T-helper 17 cell (primary cell): ENCODE measurements at places on chromosomes 6 and 20.

GRCh38 chr6:98970469-98970868, 22.7 kb upstream of the FBXL4 start:
- no peak for DNase-seq

DNA sequence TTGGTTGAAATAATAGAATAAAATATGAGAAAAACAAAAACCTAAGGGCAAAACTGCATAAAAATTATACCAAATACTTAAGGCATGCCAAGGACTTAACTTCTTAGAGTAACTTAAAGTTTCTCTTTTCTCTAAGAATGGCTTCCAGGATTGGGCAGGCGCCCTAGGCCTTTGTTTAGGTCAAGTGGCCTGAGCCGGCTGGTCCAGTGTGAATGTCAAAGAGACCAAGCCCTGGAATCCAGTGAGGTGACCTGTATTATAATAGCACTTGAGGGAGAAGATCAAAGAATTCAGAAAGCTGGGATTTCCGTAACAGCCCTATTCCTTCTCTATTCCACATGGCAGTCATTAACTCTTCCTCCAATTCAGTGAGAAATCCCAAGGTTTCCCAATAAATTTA, 6.6 kb downstream of the METTL24 start:
- DNase-seq = no peak

DNA sequence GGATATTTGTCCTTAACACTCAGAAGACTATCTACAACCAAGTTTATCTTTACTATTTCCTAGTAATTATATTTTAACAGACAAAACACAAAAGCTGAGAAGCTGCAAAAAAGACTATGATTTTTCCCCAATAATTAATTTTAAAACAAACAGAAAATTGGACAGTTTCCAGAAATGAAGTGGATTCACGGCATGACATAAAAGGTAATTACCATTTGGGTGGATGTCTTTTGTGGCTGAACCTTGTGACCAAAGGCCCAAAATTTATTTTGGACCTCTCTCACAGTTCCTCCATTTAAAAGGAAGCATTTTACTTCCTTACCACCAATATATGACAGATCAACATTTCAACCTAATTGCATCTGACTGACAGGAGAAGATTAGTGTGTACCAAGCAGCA, 90.2 kb downstream of the GMDS start:
- DNase-seq = no peak

DNA sequence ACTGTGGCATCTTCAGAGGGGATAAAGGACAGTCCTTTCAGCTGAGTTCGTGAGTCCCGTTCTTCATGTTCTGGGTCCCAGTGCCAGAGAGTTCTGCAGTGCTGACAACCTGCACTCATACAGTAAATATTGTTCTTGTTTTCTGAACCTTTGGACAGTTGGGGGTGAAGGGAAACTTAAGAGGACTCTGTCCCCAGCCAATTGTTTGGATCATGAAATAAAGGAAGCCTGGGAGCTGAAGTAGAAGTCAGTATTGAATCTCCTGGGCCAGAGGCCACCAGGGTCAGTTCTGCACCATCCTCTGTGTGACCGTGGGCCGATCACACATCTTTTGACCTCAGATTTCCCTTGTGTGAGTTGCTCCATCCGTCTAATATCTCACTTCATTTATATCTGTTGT, 3.2 kb downstream of the SLC2A12 start:
- no peak for DNase-seq

DNA sequence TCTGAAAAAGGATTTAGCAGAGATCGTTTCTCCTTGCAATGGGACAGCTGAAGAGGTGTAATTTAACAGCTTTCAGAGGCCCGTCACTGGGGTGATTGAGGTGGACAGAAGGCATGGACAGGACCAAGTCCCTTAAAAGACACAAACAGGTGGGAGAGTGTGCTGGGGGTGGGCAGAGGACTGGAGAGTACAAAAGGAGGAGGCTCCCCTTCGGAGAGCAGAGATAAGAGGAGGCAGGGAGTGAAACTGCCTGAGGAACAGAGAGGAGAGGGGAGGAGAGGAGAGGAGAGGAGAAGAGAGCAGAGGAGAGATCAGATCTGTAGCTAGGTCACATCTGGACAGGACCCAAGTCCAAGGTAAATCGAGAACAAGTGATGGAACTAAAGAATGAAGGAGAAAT, 48.6 kb upstream of the PKHD1 start:
- no peak for DNase-seq

- no peak for DNase-seq
Measured at GRCh38 chr20:515696-516095, 27.9 kb downstream of the CSNK2A1 start.

GRCh38 chr6:16754876-16755275, 6.4 kb downstream of the ATXN1 start:
- DNase-seq = no peak

DNA sequence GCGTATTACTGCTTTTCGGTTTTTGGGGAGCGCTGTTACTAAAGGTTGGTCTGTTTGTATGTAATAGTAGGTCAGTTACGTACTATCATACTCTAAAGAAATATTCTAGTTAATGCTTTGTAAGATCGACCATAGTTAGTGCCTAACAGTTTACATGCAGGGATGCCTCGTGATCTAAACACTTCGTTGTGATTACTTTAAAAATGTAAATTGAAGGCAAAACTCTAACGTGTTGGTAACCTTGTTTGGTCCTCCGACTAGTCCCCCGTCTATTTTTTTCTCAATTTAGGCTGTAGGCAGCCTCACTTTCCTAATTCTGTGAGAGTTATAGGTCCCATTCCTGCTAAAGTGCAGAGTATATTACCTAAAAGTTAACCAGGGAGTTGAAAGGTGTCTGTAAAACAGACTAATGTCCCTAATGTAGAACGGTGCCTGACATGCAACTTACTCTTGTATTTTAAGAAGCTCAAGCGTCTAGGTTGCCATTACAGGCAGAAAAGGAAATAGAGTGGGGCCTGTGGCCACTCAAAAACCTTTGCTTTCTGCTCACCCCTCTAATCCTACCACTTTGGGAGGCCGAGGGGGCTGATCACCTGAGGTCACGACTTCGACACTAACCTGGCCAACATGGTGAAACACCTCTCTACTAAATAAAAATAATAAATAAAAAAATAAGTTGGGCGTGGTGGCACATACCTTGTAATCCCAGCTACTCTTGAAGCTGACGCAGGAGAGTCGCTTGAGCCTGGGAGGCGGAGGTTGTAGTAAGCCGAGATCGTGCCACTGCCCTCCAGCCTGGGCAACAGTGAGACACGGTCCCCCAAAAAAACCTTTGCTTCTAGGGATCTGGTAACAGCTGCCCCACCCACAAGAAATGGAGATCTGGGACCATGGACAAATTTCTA, 37.8 kb downstream of the HFE start:
- DNase-seq = no peak

DNA sequence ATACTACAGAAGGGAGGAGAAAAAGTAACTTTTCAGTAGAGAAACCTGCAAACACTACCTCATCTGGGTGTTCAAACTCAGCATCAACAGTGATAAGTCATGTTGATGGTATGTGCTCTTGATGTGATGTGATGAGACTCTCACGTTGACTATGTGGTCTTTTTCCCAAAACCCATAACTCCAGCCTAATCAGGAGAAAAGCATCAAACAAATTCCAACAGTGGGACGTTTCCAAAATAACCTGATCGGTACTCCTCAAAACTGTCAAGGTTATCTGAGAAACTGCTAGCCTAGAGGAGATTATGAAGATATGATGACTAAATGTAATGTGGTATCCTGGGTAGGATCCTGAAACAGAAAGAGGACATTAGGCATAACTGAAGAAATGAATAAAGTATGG, 41.9 kb upstream of the TAB2 start:
- no peak for DNase-seq

DNA sequence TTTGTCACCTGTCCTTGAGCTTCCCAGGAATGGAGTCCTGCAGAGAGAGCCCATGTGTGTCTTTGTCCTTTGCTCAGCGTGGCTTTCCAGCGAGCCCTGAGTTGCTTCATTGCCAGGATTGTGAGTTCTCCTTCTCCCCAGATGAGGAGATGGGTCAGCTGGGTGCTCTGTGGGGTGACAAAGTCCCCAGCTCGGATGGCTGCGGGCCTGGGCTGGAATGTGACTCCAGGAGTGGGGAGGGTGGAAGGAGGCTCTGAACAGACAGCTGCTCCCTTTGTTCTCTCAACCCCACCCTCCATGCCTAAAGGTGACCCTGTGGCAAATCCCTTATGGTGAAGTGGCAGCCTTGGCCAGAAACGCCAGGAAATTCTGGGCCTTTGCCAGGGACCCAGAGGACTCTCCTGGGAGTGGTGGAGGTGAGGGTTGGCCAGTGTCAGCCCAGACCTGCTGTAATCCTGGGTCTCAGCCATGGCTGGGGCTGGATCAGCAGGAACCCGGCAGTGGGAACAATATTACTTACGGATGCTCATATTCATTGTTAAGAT, 44.4 kb upstream of the CST5 start:
- no peak for DNase-seq

DNA sequence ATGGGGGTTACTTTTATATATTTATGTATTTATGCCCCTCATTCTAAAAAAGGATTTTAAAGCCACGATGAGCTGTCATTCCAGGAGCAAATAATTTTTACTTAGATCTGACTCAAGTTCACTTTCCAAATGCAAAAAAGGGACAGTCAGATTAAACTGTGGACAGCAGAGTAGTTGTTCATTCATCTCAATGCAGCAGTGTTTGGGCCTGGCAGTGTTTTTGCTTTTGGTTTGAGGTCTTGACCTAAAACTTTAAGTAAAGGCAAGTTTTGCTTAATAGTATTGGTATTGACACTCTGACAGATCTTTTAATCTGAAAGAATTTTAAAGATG, 13.9 kb downstream of the JARID2 start:
- DNase-seq = no peak

DNA sequence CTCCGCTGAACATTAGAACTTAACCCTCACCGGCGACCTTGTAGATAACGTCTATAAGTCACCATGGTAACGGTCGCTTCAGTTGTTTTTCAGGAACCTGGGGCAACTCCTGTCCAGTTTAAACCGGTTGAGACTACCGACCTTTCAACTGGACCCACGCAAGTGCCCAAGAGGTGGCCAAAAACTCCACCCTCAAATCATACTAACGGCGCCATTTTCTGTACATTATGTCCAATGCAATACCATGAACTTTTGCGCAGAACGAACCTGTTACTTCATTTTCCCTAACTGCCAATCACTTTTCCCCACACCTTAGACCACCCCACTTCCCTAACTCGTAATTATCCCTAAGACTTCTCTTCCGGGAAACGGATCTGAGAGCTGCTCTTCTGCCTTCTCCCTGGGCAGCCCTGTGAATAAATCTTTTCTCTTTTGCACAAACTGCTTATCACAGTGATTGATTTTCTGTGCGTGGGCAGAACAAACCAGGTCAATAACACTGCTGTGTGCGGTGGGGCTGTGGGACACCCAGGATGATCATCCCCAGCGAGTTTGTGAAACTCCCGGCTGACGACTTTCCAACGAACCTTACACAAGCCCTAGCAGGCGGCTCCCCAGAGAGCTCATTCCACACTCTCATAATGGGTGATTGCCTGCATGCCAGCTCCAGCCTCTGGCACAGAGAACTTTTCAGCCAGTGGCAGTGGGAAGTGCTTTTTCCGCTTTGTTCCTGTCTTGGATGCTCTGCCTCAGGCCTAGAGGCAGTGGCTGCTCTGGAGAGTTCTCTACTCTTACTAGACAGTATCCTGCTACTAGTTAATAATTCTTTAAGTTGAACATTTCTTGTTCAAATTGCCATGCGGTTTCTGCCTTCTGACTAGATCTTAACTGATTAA, 28.6 kb downstream of the GPX5 start:
- no peak for DNase-seq

- DNase-seq = no peak
Measured at GRCh38 chr6:87617405-87617804, 27.5 kb downstream of the ORC3 start.

- DNase-seq = no peak
Measured at GRCh38 chr20:64099880-64100565, 7.3 kb downstream of the NPBWR2 start.

GRCh38 chr20:58131551-58132142, 96.8 kb downstream of the ANKRD60 start:
- no peak for DNase-seq

GRCh38 chr6:85127696-85128243, 322.1 kb upstream of the NT5E start:
- no peak for DNase-seq

GRCh38 chr6:27188061-27188884, 59.2 kb upstream of the PRSS16 start:
- DNase-seq = no peak

GRCh38 chr6:168418711-168419121, 22.3 kb upstream of the SMOC2 start:
- no peak for DNase-seq

DNA sequence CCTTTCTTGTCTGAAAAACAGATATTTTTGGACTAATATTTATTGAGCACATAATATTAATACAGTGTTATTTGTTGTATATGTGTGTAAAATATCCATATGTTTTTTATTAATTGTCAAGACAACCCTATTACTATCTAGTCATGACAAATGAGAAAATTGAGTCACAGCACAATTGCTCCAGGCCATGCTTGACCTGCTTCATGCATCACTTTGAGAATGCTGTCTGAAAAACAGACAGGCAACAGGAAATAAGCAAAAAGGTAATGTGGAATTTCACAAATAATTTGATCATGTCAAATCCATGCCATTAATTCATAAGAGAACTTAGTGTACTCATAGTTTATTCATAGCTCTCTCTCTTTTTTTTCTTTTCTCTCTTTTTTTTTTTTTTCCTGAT, 246.5 kb downstream of the RIMS1 start:
- DNase-seq = no peak

DNA sequence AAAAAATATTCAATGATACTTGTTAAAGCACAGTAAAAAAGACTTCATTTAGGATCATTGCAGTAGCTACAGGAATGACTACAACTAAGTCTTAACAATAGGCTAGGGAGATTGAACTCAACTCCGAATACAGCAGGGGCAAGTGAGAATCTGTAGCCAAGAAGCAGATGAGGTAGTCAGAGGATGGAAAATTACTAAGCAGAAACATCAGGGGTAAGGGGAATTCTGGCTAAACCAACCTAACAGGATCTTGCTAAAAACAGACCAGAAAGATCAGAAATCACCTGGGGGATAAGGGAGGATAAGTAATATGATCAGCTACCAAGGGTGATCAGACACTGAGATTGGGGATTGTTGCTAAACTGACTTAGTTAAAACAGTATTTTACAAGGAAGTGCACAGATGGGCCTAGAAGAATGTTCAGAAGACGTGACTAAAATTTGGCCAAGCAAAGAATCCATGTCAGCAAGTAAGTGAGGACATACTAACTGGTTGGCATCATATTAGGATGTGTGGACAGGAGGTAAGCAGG, 217.5 kb downstream of the TENT5A start:
- no peak for DNase-seq
